ENCODE measurements at places on chromosomes 1 and 21. TPM values are rescaled to one million over a fixed set of nuclear protein-coding genes. Genes with fewer than 3 reads are reported as not detected.

The REN gene
- total RNA-seq, result not detected

The ETV3L gene
- total RNA-seq, result not detected

The ANGPTL3 gene
- total RNA-seq, result not detected

The RCSD1 gene
- not detected for total RNA-seq

The GNG12 gene
- 80.1 TPM for total RNA-seq

The CR1 gene
- not detected for total RNA-seq

The CCDC185 gene
- not detected for total RNA-seq

The PRKCZ gene
- 41.0 TPM for total RNA-seq

The CYP4A22 gene
- total RNA-seq, result not detected

The RIPK4 gene
- total RNA-seq, result 41.0 TPM

The CD5L gene
- not detected for total RNA-seq

The CYYR1 gene
- 3.2 TPM for total RNA-seq

The RBP7 gene
- total RNA-seq, result not detected

The LHX8 gene
- not detected for total RNA-seq

The LORICRIN gene
- total RNA-seq, result not detected

The DLGAP3 gene
- not detected for total RNA-seq

The KCNK2 gene
- not detected for total RNA-seq

The LDLRAD1 gene
- 0.42 TPM for total RNA-seq

The NBPF10 gene
- total RNA-seq, result 0.09 TPM

The TNFSF4 gene
- 1.1 TPM for total RNA-seq

The PBX1 gene
- total RNA-seq, result 4.6 TPM

The AIM2 gene
- total RNA-seq, result not detected

The CCDC30 gene
- total RNA-seq, result 0.09 TPM

The RXFP4 gene
- not detected for total RNA-seq

The OR6N1 gene
- not detected for total RNA-seq

The KRTAP19-3 gene
- total RNA-seq, result not detected

The FASLG gene
- total RNA-seq, result not detected

The OPTC gene
- total RNA-seq, result not detected

The ITSN1 gene
- total RNA-seq, result 15.9 TPM

The PEX11B gene
- 31.9 TPM for total RNA-seq

The SPATA46 gene
- not detected for total RNA-seq

The ATP1A4 gene
- total RNA-seq, result not detected

The CASZ1 gene
- 36.1 TPM for total RNA-seq

The STPG1 gene
- total RNA-seq, result 10.6 TPM

The PTP4A2 gene
- 111 TPM for total RNA-seq

The B3GALT2 gene
- total RNA-seq, result not detected

Measured in airway epithelial cell (primary cell).